ENCODE measurements at places on chromosomes 4 and X. TPM values are rescaled to one million over a fixed set of nuclear protein-coding genes. Genes with fewer than 3 reads are reported as not detected.

The ASMT gene
- not detected for total RNA-seq

The ABCG2 gene
- 2.3 TPM for total RNA-seq

The SPON2 gene
- 7.7 TPM for total RNA-seq

The GABRE gene
- 2.3 TPM for total RNA-seq

The NONO gene
- 489 TPM for total RNA-seq

The VCX3A gene
- not detected for total RNA-seq
